Caudate nucleus (tissue), 63 donors: ENCODE measurements at places on chromosomes 12 and 14.

DNA sequence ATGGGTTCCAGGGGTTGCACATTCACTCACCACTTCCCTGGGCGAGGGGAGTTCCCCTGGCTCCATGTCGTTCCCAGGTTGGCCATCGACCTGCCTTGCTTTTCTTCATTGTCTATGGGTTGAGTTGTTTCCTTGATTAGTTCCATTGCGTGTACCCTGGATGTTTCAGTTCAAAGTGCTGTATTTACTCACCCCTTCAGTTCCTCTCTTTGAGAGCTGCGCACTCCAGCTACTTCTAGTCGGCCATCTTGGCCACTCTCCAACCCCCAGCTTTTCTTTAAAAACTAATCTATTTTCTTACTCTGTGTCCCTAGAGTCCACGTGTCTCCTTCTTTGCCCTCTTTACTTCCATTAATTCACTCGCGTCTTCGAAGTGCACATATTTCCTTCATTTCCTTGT, 11.7 kb downstream of the CLEC2A start:
- DNase-seq, result no peak

GRCh38 chr12:13120413-13120812, 16.9 kb upstream of the GSG1 start:
- DNase-seq, result no peak

GRCh38 chr12:30896461-30896860, 30.1 kb upstream of the TSPAN11 start:
- DNase-seq, result no peak

DNA sequence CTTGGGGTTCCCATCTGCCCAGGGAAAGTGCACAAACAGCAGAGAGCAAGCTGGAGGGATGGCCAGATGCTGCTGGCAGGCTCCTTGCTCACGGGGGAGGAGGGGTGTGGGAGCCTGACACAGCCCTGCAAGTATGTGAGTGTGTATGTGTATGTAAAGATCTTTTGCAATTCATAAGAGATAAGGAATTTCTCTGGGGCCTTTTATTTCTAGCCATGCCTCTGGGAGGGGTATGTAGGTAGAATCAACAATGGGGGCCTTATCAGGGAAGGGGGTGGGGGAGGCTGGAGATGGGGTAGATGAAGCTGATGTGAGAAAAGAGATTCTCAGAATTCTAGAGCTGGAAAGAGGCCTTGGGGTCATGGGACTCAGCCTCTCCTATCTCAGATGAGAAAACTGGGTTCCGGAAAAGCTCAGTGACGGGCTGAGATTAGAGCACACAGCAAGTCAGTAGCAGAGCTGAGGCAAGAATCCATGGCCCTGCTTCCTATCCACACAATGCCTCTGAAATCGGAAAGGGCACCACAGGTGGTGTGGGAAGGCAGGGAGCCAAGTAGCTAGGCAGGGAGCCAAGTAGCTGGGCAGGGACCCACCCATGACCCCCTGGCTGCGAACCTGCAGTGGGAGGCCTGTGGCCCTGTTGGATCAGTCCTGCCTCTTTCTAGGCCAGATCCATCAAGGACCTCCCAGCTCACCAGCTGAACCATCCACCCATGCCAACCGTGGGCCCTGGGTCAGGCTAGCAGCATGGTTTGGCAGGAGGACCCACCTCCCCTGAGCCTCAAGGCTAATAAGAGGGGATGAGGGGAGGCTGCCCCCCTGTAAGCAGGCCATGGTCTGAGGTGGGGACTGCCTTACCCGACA, 54.7 kb downstream of the PLEKHG3 start:
- DNase-seq, result no peak

DNA sequence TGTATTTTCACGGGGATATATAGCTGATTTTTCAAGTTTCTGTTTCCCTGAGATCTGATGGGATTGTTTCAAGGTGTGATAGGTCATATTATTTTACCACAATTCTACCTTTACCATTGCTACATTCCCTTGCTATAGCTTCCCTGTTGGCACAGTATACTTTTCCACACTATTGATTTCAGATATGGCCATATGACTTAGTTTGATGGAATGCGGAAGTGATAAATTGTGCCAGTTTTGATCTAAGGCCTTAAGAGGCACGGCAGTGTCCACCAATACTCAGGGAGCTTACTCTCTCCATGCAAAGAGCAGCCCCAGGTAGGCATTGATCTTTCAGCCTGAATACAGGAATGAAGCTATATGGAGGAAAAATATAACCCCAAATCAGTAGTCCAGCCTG, 315.7 kb downstream of the SLC16A7 start:
- DNase-seq, result no peak

- DNase-seq, result no peak
Observed at GRCh38 chr12:25155022-25155576, 39.9 kb downstream of the DNAI7 start.

- DNase-seq, result peak; percentile 46
Observed at GRCh38 chr12:6827982-6828780, at the start of gene P3H3. TSS of gene P3H3 (plus strand) at chr12:6828407. CDS start at chr12:6828441, 34 bp downstream.

DNA sequence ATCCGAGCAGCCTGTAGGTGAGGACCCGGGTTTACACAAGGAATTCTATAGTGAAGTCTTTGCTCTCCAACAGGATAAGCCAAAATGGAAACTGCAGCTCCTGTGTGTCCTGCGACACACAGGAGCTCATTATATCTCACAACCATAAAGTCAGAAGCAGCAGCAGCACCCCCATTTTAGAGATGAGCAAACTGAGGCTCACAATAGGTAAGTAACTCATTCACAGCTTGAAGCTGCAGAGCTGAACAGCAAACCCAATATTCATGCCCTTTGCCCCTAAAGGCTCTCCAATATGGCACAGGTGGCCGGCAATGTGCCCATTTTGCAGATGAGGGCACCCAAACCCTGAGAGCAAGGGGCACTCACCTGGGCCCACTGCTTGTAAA, 4.6 kb downstream of the NCOR2 start:
- no peak for DNase-seq

- no peak for DNase-seq
Observed at GRCh38 chr14:68376067-68376779, 416.6 kb downstream of the ZFP36L1 start.

- DNase-seq, result no peak
Observed at GRCh38 chr12:132617822-132618682, 524 bp upstream of the P2RX2 start.

- no peak for DNase-seq
Observed at GRCh38 chr12:32139064-32139421, 32.4 kb downstream of the BICD1 start.

DNA sequence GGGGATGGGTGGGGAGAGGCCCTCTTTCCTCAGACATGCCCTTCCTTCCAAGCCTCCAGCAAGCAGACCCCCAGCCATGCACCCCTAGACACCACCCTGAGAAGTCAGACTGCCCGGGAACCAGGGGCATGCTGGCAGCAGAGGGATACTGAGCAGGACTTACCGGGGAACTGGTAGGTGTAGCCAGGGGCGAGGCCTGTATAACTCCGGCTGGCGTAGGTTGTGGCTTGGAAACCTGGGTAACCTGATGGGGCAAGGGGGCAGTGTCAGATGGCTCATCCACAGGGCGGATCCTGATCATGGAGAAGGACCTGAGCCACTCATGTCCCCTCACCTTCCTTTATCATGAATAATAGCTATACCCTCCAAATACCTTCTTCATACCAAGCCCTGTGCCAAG, 15.8 kb downstream of the MSI1 start:
- no peak for DNase-seq

GRCh38 chr12:32252199-32253073, 145.8 kb downstream of the BICD1 start:
- no peak for DNase-seq

DNA sequence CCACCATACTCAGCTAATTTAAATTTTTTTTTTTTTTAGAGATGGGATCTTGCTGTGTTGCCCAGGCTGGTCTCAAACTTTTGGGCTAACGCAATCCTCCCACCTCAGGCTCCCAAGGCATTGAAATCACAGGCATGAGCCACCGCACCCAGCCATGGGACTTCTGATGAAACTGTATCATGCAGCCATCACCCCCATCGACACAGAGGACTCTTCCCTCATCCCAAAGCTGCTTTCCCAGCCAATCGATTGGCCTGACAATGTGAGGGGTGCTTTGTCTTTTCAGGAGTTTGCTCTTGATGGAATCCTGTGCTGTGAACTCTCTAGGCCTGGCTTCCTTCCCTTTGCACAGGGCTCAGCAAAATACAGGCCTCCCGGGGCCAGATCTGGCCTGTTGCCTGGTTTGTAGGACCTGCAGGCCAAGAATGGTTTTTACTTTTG, 59.6 kb upstream of the NCOR2 start:
- no peak for DNase-seq

DNA sequence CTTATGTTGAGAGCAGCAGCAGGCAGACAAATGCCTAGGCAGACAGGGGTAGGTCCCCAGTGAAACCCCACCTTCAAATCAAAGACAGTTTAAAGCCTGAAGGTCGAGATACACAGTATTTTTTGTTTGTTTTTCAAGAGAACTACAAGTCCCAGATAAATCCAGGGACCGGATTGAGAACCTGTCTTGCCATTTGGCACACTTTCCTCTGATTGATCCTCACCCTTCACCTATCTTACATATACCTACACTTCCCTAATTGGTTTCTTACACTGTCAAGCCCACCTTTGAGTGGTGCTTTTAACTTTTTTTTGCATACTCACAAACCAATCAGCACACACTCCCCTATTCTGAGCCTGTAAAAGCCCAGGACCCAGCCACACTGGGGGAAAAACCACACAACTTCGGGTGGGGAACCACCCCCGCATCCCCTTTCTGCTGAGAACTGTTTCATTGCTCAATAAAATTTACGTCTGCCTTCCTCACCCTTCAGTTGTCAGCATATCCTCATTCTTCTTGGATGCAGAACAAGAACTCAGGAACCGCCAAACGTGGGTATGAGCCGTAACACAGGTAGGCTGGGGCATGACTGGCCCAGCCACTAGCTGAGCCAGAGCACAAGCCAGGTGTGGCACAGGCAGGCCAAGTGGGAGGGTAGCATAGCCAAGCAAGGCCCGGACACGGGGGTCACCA, 11.1 kb downstream of the DICER1 start:
- no peak for DNase-seq

GRCh38 chr12:58026897-58027891, 85.8 kb downstream of the ATP23 start:
- no peak for DNase-seq

GRCh38 chr14:97854918-97855317, 1057.7 kb downstream of the VRK1 start:
- DNase-seq, result no peak

- no peak for DNase-seq
Observed at GRCh38 chr12:111846016-111846415, 4.0 kb downstream of the MAPKAPK5 start.

- DNase-seq, result peak; percentile 64
Observed at GRCh38 chr12:51591016-51591901, at the start of gene SCN8A. TSS of gene SCN8A (plus strand) at chr12:51591233. CDS start at chr12:51662818, 71,585 bp downstream.

- no peak for DNase-seq
Observed at GRCh38 chr14:35287431-35288013, 4.7 kb upstream of the PSMA6 start.

DNA sequence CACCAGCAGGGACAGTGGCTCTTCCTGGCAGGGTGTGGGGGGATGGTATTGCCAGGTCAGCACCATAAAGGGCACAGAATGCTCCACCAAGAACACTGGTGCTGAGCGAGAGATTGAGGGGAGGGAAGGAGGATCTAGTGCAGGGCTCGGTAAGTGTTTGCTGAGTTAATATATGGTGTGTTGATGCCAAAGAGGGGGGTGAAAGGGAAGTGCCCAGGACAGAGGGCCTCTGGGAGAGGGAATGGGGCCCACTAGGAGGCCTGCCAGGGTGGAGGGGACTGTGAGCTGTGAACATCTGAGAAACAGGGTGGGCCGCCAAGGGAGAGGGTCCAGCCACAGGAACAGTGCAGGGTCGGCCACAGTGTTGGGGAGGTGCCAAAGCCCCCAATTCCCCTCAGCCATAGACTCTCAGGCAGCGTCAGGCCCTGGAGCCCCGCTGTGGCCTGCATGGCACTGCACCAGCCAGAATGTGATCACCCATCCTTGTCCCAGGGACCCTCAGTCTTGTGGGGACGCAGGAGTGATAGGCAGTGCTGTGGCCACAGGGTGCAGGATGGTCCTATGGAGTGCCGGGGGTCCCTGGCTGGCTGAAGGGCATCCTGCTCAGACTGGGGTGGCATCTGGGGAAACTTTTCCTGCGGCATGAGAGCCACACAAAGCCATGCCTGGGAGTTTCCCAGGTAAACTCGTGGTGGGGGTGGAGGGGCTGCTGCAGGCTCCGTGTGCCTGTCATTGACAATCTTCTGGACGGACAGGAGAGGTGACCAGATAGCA, 11.9 kb downstream of the RIN3 start:
- no peak for DNase-seq

GRCh38 chr14:61625165-61625564, 70.1 kb upstream of the HIF1A start:
- no peak for DNase-seq

DNA sequence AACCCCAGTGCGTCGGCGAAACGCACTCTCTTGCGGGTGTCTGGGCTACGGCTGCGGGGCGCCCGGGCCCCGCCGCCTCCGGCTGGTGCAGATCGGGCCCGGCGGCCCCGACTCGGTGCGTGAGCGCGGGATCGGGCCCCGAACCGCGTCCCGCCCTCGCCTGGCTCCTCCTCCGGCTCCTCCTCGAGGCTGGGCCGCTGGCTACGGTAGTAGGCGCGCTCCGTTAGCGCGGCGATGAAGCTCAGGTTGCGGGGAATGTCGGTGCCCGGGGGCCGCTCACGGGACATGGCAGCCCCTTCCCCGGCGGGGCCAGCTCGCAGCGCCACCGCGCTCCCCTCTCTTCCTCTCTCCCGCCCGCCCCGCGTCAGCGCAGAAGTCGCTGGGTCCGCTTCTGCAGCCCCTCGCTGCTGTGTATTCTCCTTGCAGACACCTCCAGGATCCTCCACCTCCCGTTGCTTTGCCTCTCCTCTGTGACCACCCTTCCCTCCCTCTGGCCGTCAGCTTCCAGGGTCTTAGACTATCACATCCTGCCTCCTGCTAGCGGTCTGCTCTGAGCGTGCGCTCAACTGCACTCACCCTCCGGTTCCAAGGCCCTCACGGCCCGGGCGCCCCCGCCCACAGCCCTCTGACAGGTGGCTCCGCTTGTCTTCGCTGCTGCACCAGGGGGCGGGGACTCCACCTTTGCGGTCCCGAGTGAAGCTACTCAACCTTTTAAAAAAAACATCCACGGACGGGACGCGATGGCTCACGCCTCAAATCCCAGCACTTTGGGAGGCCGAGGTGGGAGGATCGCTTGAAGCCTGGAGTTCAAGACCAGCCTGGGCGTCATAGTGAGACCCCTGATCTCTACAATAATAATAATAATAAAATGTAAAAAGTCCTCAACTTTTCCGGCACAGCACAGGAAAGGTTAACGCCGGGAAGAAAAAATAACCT, at the start of gene PPP1R3E:
TSS of gene PPP1R3E (minus strand) at position 570 of the 936 bp plus-strand sequence. CDS start at position 287, 283 bp downstream.
- peak; percentile 77 for DNase-seq

- DNase-seq, result no peak
Observed at GRCh38 chr12:55629058-55629841, 7.4 kb upstream of the OR10P1 start.

GRCh38 chr14:22410497-22410896, 178.5 kb downstream of the DAD1 start:
- DNase-seq, result no peak

- no peak for DNase-seq
Observed at GRCh38 chr14:88823968-88824313, 510 bp upstream of the TTC8 start.
